Neural progenitor cell (in vitro differentiated cells): ENCODE measurements at places on chromosomes 13 and 19.
A peak's percentile ranks its signal among the peaks of the same experiment; 100 is the strongest.

GRCh38 chr13:43911278-43911677 is 31.6 kb downstream of the LACC1 start:
- no peak for DNase-seq

DNA sequence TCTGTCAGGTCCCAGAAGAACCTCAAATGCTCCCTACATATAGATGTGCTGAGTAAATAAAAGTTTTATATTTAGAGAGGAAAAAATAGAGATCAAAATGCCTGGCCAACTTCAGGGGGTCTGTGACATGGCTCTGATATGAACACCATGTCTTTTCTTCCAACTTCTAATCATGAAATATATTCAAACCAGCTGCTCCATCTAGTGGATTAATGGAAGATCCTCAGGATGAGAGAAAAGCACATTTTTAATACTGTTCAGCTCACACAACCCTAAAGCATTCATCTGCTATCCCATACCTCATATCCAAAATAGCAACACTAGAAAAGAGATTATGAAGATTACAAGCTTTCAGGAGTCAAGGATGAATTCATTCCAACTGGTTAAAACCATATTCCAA is 56.0 kb upstream of the DOCK9 start:
- DNase-seq = peak; percentile 33

DNA sequence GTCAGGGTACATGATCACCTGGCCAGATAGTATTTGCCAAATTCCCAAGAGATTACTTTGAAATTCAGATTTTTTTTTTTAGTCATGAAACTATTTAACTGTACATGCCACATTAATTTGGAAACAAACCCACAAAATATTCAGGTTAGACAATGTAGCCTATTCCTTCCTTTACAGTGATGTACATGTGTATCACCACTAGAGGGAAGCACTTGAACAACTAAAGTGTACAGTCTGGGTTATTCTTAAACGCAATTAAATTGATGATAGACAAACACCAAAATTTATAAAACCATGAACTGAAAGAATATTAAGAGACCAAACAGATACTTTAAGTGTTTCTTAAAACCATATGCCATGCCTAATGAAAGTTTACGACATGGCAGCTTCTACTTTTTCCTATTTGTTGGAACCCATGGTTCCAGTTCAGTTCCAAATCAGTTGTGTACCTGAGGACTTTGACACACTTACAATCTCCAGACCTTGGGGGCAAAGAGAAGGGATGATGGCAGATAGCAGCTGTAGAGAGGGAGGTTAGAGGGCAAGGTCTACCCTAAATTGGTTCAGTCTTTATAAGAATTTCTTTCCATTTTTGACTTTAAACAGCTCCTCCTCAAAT is 52.8 kb downstream of the TNFSF13B start:
- peak; percentile 64 for DNase-seq

DNA sequence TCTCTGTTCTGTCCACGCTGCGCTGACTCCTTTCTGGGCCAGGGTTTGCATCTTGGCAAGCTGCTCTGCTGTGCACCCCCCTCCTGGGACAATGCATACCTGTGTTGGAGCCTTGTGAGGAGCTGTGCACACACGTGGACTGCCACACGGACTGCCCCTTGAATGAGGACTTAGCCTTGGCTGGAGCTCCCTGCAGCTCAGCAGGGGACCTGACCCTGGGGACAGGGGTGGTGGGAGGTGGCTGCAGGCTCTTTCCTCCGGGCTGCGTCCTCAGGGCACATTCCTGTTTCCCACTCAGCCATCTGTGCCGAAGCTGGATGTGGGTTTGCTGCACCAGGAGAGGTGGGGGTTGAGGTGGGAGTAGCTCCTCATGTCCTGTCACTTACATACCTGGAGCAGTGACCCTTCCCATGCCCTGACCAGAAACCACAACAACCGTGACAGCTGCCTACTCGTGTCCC is 8.2 kb downstream of the RAB11B start:
- no peak for DNase-seq

DNA sequence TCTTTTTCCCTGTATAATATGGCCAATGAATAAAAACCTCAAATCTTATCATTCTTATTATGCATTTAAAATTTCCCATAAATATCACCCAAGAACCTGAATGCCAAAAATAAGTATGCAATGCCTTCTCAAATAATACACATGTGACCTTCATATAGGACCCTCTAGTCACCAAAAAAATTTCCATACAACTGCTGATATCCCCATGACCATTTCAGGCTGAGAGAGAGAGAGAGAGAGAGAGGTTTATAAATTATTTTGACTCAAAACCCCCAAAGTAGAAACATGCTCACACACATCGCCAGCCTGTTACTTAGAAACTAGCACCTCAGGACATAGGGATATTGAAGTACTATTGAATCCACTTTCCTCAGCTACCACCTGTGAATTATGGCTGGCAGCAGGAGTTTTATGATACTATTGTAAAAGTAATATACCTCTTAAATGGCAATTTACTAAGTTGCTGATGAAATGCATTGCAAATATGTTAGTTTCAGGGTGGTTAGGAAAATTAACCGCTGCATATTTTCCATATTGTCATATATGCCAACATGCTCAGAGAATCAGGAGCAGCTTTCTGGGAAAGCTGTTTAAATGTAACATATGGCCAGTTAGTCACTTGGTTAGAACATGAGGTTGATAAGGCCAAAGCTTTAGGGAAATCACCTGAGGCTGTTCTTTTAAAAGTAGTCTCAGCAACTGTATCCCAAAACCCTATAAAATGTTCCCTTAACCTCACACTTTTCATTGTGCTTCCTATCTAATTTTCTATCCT is 230.8 kb downstream of the DCT start:
- no peak for DNase-seq

- DNase-seq = no peak
Observed at GRCh38 chr19:11580116-11580515, 2.7 kb upstream of the ACP5 start.

DNA sequence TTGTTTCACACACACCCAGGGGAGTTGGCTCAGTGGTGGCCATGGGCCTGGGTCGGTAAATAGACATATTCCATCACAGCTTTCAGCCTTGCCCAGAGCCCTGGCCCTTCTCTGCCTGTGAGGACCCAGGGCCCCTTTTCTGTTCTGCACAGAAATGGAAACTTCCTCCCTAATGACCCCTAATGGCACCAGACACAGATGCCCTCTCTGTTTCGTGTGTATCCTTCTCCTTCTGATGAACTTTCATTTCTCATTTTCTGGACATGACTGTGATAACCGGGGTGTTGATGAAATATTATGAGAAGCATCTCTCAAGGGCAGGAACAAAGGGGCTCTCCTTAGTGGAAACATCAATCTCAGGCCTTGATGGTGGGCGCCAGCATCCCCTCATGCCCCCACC is 12.8 kb downstream of the LILRA1 start:
- no peak for DNase-seq

- peak; percentile 54 for DNase-seq
Observed at GRCh38 chr13:20525144-20525600, 485 bp downstream of the CRYL1 start.

DNA sequence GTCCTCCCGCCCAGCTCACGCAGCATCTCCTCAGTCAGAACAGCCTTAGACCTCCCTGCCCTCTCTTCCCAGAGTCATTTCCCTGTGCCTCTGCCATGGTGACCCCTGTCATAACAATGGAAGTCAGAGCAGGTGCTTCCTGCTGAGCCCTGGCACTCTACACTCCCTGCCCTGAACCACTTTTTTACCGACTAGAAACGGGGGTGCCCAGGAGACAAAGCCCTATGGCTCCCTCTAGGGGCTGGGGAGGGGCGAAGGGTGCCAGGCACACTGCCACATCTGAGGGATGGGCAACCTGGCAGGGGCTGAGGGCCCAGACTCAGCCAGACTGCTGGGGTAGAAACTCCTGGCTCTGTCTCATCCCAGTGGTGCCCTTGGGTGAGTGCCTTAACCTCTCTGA is 16.4 kb downstream of the ZNF574 start:
- no peak for DNase-seq

DNA sequence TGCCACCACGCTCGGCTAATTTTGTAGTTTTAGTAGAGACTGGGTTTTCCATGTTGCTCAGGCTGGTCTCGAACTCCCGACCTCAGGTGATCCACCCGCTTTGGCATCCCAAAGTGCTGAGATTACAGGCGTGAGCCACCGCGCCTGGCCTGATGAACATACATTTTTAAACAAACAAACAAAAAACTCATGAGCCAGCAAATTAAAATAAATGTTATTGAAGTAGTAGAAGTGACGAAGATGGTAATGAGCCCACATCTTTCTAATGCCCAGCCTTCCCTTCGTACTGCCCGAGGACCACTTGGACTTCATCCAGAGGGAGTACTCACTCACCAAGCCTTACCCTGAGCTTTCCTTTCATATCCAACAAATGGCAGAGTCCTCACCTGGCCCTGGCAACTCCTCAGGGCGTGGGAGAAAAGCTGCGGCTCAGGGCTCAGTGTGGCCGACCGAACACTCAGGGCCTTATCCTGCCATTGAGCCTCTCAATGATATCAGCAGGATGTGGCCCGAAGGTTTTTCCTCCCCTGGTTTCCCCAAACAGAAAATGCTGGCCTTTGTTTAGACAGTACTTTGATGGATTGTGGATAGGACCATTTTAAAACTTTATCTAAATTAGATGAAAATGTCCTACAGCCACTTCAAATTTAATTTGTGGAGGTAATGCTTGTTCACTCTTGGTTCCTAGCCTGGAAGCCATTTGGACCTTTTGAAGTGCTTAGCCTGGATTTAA is 22.8 kb upstream of the ABCC4 start:
- no peak for DNase-seq

DNA sequence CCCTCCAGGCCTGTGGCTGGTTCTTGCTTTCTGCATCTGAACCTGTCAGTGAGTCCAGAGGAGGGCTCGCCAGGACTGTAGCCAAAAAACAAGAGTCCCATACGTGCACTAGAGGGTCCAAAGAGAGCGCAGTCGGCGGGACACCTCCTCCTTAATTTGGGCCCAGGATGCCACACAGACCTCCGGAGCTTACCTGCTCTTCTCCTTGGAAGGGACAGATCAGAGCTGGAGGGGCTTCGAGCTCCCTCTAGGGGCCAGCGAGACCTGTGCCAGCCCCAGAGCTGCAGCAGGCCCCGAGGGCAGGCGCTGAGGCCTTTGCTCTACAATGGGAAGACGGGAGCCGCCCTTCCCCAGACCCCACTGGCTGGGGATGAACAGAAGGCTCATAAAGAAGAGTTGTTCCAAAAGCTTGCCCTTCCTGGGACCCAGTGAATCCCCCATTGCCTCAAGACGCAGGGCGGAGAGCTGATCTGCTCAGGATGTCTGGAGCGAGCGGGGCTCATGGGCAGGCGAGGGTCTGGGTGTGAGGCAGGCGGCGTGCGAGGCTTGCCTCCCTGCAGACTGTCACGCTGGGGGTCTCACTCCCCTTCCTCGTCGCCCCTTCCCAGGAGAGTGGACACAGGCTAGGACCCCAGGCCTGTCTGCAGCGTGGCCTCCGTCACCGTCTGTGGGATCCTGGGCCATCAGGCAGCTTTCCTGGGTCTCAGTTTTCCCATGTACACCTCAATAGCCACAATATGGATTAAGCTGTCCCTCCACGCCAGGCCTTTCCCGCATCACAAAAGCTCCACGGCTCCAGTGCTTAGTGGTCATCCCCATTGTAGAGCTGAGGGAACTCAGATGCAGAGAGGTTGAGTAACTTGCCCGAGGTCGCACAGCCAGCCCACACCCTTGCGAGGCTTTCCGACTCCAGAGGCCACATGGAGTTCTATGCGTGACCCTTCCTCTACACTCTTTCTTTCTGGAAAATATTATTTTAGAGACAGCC is 46.9 kb upstream of the VSTM2B start:
- DNase-seq = peak; percentile 85

GRCh38 chr13:31011193-31011860 is 78.9 kb downstream of the TEX26 start:
- peak; percentile 59 for DNase-seq

- DNase-seq = no peak
Observed at GRCh38 chr13:37534676-37535075, 63.9 kb downstream of the POSTN start.
